ENCODE measurements at places on chromosomes 13 and 19.

- no peak for DNase-seq
Observed at GRCh38 chr19:36707134-36707533, 19.7 kb downstream of the ZNF567 start.

DNA sequence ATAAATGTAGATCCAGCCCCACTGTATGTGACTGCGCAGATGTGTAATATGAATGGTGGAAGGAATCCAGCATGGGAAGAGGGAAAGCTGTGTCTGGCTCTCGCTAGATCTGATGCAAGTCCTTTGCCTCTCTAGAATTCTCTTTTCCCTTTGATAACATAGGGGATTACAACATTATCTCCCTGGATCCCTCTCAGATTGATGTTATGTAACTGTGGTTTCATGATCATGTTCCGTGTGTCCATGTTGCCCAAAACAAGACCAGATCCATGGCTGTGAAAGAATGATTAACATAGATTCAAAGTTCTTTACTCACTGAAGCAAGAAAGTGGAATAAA lies 184.0 kb upstream of the UBL3 start:
- no peak for DNase-seq

DNA sequence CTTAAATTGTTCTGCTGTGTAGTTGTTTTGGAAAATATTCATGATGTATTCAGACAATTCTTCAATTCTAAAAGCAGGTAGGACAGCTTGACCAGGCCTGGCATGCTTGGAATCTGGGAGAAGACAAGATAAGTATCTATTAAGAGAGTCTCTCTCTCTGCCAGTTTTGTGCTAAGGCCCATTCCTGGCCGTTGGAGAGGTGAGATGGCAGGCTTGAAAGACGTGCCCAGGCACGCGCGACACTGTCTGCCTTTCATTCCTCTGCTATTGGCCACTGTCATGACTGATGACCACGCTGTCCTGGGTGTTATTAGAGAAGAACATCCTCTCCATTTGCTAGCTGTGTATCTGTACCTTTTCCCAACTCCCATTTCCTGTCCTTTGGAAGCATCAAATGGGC lies 90.3 kb downstream of the LHFPL6 start:
- DNase-seq: no peak

DNA sequence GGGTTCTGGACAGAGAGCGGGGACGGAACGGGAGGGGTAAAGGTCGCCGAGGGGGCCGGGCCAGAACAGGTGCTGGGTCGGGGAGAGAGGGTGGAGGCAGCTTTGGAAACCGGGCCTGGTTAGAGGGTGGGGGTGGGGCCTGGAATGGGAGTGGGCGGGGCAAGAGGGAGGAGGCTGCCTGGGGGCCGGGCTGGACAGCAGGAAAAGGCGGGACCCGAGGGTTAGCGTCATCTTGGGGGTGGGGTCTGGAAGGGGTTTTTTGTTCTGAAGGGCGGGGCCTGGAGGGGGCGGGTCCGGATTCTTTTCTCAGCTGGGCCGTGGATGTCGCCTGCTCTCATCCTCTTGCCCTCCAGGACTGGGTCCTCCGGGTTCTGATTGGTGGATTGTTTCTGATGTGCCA lies 4.3 kb upstream of the ZNF813 start:
- no peak for DNase-seq
